ENCODE measurements at places on chromosomes 4 and X.

DNA sequence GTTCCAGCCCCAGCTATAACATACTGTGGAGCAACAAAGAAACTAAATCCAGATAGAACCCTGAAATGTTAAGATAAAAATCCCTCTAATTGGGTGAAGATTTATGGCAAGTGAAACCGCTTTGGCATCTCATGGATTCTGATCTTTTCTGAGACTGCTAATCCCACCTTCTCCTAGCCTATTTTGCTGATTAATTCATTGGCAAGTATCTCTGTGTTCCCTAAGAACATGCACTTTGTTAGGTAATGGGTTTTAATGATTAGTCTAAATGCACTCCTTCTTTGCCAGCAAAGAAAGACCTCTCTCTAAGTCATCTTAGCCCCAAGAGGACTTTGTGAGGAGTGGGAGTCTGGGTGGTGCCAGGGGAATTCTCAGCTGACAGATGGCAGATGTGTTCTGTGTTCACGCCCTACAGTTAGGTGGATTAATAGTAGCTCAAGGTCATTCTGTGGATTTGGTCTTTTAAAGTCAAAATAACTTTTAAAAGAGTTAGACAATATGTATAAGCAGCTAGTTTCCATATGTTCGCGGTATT is 171.3 kb downstream of the UNC5C start:
- DNase-seq = no peak

DNA sequence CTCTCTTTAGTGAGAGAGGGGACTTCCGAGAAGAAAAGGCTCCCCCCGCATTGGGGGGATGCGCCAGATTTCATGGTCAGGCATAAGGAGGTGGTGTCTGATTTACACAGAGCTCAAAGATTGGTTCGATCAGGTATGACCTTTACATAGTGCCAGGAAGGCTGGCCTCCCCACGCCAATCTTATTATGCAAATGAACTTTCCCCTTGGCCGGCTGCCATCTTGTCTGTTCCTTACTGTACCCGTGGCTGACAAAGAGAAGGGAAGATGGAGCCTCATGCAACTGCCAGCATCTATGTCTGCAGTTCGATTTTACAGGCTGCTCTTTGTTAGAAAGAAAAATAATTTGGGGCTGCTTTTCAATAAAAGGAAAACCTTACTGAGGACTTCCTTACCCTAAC is 197.2 kb downstream of the GPM6A start:
- DNase-seq = no peak

GRCh38 chr4:112083587-112084347 is 61.5 kb upstream of the FAM241A start:
- DNase-seq = no peak

DNA sequence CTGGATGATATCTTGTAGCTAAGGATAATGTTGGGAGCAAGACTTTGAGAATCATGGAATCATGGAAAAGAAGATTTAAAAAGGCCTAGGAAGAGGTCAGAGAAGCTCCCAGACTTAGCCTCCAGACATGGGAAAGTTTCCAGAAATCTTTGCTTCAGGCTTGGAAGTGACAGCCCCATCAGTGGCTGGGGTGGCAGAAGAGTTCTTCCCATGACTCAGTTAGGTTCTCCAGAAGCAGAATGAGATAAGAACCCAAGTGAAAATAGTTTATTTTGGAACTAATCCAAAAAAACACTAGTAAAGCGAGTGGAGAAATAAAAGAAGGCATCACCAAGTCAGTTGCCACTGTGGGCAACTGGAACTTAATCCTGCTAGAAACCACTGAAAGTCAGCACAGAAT is 506.9 kb downstream of the MID1IP1 start:
- DNase-seq = no peak

DNA sequence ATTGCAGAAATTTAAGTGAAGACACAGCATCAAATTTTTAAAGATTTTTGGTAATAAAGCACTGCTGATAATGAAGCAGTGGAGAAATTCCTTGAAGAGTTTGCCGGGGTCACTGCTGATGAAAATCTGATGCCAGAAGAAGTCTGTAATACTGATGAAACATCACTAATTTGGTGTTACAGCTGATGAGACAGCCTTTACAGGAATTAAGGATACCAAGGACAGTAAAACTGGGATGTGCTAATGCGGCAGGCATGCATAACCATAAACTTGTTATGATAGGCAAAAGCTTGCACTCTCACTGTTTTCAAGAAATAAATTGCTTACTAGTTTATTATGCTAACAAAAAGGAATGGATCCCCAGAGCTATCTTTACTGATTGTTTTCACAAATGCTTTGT is 52.9 kb upstream of the VEGFC start:
- DNase-seq = no peak

DNA sequence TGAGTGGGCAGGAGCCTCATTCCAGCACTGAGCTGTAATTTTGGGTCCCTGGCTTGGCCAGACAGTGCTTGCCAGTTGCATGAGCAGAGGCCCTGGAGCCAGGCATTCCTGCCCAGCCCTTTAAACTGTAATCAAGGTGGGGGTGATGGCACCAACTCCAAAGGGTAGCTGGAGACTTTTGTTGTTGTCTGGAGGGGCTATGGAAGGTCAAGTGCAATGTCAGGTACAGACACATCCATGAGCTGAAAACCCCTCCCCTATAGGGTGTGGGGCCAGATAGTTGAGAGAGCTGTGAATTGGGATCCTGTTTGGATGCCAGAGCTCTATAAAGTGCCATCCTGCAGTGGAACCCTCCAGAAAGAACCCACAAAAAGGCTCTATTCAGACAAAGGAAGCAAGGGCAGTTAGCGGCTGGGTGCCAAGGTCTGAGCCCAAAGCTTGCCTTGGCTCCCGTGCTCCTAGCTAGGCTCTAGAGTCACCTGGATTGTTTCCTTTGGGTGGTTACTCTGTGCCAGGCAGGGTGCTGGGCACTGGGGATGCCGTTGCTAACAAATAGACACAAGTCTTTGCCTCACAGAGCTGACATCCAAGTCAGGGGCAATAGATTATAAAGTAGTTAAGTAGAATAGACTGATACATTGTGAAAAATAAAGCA is 163.0 kb downstream of the EFNB1 start:
- DNase-seq = no peak

DNA sequence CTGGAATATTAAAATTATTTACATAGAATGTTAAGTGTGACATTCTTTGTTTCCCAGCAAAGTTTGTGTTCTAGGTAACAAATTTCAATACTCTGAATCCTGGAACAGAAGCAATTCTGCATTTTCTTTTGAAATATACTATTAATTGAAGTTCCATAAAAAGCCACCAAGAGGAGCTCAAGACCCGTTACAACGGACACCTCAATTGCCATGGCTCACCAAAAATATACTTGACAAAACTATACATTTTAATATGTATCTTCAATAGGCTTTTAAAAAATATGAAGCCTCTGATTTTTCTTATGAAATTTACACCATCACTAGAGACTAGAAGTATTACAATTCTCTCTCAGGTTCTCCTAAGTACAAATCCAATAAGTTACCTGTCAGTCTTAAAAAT is 111.4 kb downstream of the NYX start:
- peak; percentile 42 for DNase-seq

- DNase-seq = no peak
These were observed 54.6 kb upstream of the GUCY1A1 start for GRCh38 chr4:155612074-155612473.

DNA sequence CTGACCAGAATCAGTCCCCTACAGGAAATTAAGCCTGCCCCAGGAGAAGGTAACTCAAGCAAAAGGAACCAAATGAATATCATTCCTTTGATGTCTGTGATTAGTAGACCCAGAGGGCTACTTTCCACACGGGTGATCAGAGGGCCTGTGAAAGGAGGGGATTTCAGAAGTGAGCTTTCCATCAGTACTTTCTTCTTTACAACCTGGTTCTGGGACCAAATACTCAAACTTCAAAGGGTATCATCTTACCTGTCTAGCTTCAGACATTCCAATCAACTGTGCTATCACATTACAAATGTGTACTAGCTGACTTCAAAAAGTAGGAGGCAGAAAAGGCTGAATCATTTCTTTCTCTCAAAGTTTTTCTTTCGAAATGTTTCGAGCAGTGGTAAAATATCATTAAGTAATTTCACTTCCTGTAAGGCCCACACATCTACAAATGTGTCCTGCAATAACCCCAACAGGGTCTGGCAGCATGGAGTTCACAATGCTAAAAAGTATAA is 23.9 kb downstream of the ACSL4 start:
- no peak for DNase-seq

- no peak for DNase-seq
These were observed 67.7 kb upstream of the H2AZ1 start for GRCh38 chr4:100017637-100018310.

- no peak for DNase-seq
These were observed 17.4 kb downstream of the CCNG2 start for GRCh38 chr4:77174426-77174825.

- DNase-seq = no peak
These were observed 216.6 kb upstream of the SLC7A11 start for GRCh38 chr4:138458751-138459150.

DNA sequence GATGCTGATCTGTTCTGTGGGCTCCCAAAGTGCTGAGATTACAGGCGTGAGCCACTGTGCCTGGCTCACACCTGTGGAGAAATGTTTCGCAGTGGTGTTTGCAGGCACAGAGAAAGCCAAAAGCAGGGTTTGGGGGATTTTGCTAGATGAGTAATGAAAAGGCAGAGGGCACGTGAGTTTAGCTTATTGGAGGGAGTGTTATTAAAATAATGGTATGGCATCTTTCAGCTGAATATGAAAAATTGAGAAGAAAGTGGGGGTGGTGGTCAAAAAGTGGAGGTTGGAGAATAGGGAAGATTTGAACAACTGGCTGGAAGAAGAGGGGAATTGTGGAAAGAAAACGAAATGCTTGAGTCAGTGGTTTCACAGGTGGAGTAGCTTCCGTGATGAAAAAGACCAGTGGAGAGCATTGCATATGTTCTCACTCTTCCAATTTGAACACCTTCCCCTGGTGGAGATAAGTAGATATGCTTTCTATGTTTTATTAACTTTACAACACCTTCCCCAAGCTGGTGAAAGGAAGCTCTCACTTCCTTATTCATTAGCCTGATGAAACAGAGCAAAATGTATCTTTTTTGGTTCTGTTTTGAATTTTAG is 1.1 kb upstream of the CHST7 start:
- peak; percentile 63 for DNase-seq

GRCh38 chr4:144376866-144377265 is 236.3 kb upstream of the GYPA start:
- DNase-seq = no peak

DNA sequence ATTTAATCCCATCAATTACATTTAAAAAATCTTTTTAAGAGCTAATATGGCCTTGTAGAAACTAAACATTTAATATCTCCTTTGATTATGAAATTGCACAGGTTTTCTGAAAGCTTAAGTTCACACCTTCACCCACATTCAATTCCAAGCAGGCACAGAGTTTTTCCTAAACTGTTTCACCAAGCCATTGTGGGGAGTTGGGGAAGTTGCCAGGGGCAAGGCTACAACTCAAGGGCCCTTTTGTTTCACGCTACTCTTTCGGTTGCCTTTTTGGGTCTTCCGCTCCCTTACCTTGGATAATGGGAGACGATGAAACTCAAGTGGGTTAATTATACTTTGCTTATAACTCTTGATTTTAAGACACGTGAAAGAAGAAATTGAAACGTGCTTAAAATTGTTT is 33.3 kb downstream of the APBB2 start:
- DNase-seq = no peak

DNA sequence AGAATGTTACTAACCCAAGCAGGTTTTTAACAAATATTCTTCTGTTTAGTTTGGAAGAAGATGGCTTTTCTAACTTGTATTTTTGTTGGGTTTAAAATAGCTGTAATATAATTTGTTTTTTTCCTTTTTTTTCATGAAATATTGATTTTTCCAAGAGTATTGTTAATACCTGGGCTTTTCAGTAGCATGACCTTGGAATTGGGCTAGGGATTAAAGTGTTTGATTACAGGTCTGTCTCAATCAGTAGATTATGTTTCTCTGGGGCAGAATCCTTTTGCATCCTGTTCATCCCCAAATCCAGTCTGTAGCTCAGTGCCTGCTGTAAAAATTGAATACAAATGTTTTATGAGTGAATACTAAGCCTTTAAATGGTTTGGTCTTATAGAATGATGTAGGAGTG is 479.8 kb downstream of the RAPGEF2 start:
- no peak for DNase-seq

- no peak for DNase-seq
These were observed 165.3 kb upstream of the BCOR start for GRCh38 chrX:40263014-40263560.

GRCh38 chr4:142191901-142192300 is 555.5 kb downstream of the IL15 start:
- DNase-seq = no peak

DNA sequence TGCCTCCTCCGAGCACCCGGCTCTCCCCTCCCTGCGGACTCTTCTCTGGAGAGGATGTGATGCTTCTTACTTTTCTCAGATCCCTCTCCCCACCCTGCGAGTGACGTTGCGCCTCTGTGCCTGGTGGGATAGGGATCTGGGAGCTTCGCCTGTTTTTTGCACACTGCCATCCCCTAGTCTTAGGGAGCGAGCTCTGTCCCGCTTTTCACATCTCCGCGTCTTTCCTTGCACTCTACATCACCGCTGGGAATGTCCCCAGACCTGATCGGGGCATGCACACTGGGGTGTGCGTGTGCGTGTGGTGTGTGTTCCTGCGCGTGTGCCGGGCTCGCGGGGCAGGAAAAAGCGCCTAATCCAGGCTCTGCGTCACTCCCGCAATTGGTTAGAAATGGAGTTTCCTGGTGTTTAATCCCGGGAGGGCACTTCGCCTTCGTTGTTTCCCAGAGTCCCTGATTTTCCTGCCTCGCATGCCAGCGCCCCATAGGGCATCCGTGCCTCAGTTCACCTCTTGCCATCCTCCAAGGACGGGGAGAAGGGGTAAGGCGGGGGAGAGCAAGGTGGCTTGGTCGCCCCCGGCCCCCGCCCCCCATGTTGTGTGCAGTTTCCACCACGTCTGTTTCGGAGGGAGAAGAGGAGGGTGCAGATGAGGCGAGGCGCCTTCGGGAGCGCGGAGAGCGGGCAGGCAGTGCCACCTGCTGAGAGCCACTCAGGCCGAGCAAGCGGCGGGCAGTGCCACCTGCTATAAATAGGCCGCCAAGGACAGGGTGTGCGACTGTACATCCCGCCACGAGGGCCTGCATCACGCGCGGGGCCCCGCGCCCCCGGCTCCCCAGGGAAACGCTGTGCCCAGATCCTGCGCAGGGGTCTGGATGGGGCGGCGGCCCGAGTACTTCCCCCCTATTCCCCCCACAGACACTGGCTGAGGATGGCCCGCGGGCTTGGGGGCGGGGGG is 759 bp upstream of the TBC1D1 start:
- peak; percentile 29 for DNase-seq

Measured in CD4-positive, alpha-beta T cell treated with Interleukin-2 at 100 ng/mL for 4 hours (primary cell).